LHCN-M2 (cell line): ENCODE measurements at places on chromosomes 3 and 15.

DNA sequence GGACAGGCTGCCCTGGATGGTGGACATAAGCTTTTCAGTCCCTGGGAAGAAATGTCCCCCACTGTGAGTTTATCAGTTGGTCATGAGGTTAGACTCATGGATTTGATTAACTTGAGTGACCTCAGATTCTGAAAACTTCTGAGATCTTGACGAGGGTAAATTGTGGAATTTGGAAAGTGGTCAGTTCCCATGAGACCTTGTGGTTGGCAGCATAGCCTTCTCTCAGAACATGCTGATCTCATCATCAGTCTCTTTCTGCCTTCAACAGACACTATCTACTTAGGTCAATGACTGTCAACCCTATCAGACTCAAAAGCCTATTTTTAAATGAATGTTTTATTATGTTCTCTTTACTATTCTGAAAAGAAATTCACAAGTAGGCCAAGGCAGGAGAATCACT lies 45.6 kb upstream of the NDUFB4 start:
- peak; percentile 66 for DNase-seq

DNA sequence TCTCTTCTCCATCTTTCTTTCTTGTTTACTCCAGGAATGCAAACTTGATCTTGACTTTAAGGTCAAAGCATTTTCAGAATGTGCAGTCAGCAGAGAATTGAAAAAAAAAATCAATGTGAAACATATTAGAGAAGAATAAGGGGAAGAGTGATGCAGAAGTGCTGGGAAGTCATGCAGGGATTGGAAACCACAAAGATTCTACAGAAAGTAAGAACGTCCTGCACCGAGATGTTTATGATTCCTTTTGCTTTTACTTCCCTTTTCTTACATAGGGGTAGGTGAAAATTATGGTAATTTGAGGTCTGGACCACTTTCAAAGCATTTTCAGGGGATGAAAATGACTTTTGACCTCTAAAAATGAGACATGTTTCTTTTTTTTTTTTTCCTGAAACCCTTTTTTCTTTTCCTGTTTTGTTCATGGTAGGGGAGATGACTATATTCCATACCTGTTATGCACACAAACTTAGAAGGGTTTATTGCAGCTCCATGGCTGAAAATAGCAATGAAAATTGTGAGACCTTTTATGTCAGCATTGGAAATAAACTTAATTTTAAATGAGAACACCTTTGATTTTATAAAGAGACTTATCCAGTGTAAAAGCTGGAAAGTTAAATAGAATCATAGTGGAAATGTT lies 623.5 kb upstream of the TBL1XR1 start:
- DNase-seq = peak; percentile 54

GRCh38 chr15:86555939-86556338 lies 476.3 kb downstream of the AGBL1 start:
- peak; percentile 15 for DNase-seq

DNA sequence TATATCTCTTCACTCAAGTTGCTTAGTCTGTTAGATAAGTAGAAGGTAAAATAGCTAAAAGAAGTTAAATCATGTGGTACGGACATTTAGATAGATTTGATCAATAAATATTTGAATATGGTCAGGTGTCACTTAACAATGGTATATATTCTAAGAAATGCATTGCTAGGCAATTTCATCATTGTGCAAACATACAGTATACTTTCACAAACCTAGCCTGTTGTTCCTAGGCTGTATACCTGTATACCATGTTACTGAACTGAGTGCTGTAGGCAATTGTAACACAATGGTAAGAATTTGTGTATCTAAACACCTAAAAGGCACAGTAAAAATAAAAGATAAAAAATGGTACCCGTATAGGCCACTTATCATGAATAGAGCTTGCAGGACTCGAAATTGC lies 112.8 kb upstream of the CGNL1 start:
- no peak for DNase-seq

GRCh38 chr3:46995901-46996562 lies 16.6 kb downstream of the NBEAL2 start:
- no peak for DNase-seq

- no peak for DNase-seq
These were observed 30.0 kb upstream of the SLC41A3 start for GRCh38 chr3:126113733-126114442.

DNA sequence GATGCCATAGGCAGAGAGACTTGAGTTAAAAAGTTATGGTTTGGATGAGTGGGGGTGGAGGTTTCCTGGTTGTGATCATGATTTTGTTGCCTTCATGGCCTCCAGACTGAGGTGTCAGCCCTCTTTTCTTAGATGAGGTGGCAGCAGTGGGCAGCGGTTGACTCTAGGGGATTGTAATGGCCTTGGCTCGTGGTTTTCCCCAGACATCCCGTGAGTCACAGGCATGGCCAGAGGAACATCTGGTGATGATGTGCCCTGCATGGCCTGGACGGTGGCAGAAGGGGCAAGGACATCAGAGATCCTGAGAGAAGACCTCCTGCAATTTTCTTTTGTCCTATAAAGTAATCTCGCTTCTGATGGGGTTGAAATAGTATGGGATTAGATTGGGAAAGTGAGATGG lies 12.4 kb downstream of the RETNLB start:
- DNase-seq = no peak
